ENCODE measurements at places on chromosomes 7 and 10. TPM values are rescaled to one million over a fixed set of nuclear protein-coding genes. Genes with fewer than 3 reads are reported as not detected.

Gene NODAL
- total RNA-seq = not detected

Gene DNAH11
- total RNA-seq = 2.0 TPM

DNA sequence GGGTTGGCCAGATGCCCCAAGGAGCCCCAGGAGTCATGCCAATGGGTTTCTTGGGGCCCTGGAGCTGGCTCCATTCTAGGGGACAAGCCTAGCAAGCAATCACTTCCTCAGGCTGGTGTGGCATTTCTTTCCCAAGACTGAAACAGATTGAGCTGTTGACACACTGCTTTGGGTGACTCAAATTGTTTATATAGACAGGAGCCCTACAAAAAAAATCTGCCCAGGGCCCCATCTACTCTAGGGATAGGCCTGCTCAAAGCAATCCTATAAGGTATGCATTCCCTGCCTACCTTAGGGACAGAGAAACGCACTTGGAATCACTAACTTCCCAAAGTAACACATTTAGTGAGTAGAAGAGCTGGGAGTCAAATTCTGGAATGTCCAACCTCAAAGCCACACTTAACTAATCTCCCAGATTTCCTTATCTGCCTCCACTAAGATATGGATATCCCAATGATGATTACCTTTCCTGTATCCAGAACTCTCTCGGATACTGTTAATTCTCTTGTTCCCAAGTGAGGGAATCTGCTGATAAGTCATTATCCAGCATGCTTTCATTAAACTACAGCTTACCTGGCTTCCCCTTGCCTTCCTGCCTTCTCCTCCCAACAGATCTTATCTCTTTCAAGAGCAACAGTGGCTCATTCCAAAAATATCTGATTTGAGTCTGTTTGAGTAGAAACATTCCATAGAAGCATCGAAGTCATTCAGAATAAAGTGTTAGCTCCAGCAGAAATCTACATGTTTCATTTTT lies 3.1 kb downstream of the ABLIM1 start:
- no peak for DNase-seq

Gene FAM204A
- 55.6 TPM for total RNA-seq

DNA sequence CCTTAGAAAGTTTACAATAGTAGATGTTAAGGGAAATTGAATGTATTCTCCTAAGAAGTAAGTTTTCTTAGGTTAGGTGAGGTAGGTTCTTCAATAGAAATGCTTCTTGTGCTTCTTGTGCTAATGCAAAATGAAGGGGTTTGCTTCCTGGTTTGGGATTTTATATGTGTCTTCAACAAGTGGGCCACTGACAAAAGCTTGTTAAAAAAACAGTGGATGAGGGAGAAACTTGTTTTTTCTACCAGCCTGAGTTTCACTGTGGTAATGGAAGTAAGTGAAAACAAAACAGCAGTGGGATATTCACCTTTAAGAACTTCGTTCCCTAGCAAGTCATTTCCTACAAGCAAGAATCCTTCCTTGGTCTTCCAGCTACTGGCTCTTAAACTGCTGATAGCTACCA lies 107.5 kb downstream of the FOXP2 start:
- no peak for DNase-seq
